ENCODE measurements at places on chromosomes 13 and 19. TPM values are rescaled to one million over a fixed set of nuclear protein-coding genes. Genes with fewer than 3 reads are reported as not detected.

Gene CNN1
- total RNA-seq, result 2.2 TPM

Gene TLE6
- total RNA-seq, result 0.18 TPM

Gene STXBP2
- 0.90 TPM for total RNA-seq

Gene ZNF284
- total RNA-seq, result 3.5 TPM

Gene GCDH
- total RNA-seq, result 20.5 TPM

Gene SMIM44
- total RNA-seq, result not detected

Gene ZNF610
- total RNA-seq, result 2.3 TPM

Gene SF3A2
- 29.6 TPM for total RNA-seq

Gene TRPM4
- 14.0 TPM for total RNA-seq

Gene SPINT2
- total RNA-seq, result 1.3 TPM

Gene VAV1
- not detected for total RNA-seq

Gene CYP2S1
- not detected for total RNA-seq

Gene PRTN3
- not detected for total RNA-seq

Gene DAND5
- total RNA-seq, result not detected

Gene C1QTNF9B
- total RNA-seq, result not detected

Gene ZNF816
- 4.1 TPM for total RNA-seq

Gene GIPR
- total RNA-seq, result 0.57 TPM

Gene NLRP11
- not detected for total RNA-seq

Gene IGFL2
- total RNA-seq, result 0.09 TPM

Gene LMTK3
- total RNA-seq, result not detected

Gene RGCC
- 1.6 TPM for total RNA-seq

Gene STARD13
- 7.8 TPM for total RNA-seq

Gene GDF15
- total RNA-seq, result 27.6 TPM

Gene LHFPL6
- 109 TPM for total RNA-seq

Gene SERP2
- 9.9 TPM for total RNA-seq

Gene RAB8A
- total RNA-seq, result 15.5 TPM

Gene ZNF208
- 0.09 TPM for total RNA-seq

Gene CRYL1
- 21.3 TPM for total RNA-seq

Gene LMO7
- total RNA-seq, result 70.1 TPM

Gene NKG7
- total RNA-seq, result not detected

Gene FPR3
- total RNA-seq, result not detected
